NAMALWA (cell line): ENCODE measurements at places on chromosomes 2 and 18.

DNA sequence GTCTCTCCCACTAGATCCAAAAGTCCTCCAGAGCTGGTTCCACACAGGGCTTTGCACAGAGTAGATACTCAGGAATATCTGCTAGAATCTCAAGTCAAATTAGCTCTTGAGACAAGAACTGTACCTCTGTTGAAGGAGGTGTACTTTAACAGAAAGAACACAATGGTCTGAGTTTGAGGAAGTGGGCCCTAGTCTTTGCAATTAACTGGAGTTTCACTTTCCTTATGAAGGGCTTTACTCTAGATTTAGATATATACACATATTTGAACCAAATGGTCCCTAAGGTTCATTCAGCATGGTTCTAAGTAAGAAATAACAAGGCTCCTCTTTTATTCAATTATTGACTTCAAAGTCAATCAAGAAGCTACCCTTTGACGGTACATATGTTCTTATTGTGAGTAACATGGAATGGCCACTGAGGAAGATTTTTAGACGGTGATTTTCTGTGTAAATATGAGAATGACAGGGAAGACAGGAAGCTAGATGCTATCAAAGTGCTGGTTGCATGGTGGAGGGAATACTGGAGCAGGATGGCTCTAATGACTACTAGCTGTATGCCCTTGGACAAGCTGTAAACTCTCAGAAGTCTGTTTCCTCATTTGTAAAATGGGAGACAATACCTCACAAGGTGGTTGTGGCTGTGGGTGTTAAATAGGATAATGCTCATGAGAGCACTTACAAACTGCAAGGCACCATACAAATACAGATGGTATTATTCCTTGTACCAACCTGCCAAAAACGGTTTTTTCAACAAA, 73.5 kb upstream of the SERTAD2 start:
- DNase-seq = peak; percentile 84

GRCh38 chr18:45202061-45202460, 413.2 kb upstream of the SLC14A2 start:
- no peak for DNase-seq

DNA sequence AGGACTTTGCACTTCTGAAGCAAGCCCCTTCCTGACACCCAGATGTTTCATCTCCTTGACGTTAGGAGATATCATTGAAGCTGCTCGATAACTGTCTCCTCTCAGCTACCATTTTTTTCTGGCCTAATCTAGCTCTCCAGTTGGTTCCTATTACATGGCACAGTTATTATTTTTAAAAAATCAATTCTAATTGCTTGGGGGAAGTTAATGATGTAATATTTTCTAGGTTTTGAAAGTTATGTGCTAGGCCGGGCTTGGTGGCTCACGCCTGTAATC, 22.5 kb upstream of the RAB31 start:
- DNase-seq = no peak

- no peak for DNase-seq
These were observed 32.5 kb downstream of the IDH1 start for GRCh38 chr2:208222351-208222750.

DNA sequence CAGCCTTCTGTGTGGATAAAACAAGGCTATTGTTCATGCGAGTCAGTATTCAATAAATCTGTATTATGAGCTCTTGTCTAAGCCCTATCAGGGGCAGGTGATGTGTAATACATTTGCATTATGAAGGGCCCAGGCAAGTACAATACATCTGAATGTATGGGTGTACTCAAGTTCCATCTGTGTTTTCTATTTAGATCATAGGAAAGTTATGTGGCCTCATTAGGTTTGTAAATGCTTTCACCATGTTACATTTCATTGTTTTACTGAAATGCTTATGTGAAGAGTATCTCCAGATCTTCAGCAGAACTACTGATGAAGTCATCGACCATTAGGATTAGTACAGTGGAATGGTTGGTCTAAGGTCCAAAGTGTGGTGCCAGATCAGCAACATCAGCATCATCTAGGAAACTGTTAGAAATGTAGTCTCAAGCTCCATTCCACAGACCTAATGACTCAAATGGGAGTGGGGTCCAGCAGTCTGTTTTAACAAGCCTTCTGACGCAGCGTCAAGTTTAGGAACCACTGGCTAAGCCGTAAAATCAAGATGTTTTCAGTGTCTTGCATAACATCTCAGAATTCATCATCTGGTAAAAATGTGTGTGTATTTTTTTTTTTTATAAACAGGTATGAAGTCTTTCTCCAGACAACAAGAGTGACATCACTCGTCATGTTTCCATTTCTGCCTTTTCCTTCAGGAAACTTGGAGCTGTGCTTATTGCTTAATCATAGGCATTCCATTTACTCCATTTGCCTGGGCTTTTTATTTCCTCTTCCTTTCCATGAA, 80.5 kb downstream of the LYPD6 start:
- DNase-seq = no peak

DNA sequence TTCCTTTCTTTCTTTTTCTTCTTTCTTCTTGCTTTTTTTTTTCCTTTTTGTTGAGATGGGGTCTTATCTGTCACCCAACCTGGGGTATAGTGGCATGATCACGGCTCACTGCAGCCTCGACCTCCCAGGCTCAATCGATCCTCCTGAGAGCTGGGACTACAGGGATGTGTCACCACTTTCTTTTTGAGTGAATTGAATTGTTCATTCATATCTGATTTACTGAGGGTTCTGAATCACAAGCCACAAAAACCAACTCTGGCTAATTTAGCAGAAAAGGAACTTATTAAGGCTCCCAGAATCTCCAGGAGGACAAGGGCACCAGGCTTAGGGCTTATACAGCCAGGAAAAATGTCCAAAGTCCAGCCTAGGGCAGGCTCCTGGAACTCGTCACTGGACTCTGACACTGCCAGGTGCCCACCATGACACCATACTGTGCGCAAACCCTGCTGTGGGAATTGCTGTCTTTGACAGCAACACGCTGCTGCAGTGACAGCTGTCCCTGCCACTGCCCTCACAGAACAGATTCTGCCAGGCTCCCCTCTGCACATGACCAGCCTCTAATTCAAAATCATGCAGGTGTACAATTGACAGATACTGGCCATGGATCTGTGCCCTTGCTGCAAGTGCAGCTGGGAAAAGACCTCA, 42.9 kb upstream of the EML6 start:
- peak; percentile 29 for DNase-seq

DNA sequence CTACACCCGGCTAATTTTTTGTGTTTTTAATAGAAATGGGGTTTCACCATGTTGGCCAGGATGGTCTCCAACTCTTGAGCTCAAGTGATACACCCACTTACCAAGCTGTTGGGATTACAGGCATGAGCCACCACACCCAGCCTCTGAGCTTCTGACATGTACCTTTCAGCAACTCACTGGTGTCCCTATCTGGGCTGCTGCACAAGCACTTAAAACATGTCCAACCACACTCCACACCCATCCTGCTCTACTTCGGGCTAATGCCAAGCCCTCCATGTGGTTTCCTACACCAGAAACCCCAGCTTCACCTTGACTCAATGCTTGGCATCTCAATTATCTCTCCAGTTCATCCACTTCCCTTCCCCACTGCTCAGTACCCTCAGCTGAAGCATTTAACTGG, 22.4 kb upstream of the ARMC9 start:
- no peak for DNase-seq

DNA sequence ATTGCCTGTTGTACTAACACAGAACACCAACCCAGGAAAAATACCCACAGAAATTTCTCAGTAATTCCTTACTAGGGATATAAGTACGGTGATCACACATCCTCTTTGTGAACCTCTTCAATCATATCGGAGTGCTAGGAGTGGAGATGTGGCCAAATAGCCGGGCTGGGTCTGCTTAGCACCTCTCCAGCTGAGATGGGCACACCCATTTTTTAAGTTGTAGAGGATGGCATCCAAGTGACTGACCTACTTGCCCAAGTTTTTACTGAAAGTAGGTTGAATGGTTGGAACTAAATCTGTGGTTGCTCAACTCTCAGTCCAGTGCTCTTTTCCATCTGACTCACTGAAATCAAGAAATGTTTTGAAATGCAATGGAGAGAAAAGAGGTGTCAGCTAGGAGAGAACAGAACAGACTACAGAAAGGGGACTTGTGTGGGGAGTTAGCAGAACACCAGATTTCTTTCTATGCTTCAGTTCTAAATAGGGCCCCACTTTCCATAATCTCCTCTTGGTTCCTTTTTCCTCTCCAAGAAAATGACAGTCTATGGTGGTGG, 68.7 kb upstream of the FSHR start:
- no peak for DNase-seq

DNA sequence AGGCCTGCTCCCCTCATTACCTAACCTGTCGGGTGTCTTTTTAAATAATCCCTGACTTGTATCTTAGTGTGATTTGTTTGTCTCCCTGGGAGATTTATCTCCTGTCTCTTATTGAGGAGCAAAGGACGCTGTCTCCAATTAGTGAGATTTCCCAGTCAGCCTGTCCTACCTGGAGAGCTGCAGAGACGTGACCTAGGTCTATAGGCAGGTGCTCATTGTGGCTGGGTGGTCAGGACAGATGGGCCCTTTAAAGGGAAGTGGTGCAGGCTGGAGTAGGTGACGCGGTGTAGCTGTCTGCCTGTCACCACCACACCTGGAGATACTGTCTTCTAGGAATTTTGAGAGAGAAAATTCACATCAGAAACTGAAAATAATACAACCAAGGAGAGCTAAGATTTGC, 28.0 kb downstream of the PLB1 start:
- peak; percentile 9 for DNase-seq

DNA sequence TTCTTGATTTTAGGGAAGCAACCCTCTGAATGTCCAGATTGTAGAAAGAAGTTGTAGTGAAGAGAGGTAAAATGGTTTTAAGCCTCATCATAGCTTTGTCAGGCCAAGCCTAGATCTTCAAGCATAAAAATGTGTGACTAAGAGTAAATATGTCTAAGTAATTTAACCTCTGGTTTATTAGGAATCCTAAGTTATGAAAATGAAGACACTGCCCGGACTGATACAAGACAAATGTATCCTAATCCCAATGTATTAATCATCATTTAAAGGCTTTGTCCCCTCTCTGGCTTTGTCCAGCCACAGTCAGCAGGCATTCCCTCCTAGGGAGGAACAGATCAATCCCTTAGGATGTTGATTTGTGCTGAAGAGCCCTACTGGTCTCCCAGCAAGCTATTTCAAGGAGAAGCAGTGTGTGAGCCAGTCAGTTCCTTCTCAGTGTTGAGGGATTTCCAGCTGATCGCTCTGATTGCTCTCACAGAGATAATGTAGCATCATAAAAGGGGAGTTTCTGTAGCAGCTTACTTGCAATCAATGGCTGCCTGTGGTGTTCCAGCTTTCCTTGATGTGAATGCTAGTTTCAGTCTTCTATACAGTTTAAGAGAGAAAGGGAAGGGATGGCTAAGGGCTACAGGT, 796.1 kb downstream of the EPHA4 start:
- no peak for DNase-seq

DNA sequence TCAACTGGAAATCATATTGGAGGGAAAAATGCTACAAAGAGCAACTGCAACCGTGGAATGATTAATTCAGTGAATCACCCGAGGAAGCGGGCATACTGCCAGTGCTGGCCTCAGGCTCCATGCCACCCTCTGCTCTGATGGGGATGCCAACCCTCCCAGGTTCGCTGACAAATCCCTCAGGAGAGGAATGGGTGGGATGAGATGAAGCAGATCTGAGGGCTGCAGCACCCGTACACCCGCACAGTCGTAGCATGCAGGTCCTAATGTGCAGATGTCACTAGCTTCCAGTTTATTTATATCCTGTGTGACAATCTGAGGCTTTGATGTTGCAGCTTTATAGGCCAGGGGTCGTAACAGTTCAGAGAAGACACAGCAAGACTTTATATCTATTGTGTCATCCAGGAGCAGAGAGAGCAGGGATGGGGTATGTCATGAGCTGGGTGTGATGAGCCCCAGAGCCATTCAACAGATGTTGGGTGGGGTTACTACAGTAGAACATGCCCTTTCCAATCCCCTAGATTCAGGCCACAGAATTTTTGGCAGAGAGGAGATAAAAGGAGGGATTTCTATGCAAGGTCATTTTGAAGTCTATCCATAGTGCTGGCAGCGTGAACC, 44.6 kb downstream of the DPP4 start:
- DNase-seq = no peak

DNA sequence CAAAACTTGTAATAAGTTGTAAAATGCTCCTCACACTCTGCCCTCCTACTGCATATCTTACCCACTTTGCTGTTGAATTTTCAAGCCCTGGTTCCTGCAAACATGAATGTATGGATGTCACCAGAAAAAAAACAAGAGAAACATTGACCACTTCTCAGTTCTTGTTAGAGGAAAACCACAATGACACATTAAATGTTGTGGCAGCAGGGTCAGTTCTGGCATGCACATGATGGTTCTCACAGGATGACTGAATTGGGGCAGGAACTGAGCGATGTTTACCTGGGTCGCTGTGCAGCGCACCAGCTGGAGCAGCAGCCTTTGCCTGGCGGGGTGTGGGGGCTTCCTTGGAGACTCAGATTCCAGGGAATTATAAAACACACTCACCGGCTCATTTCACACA, 14.0 kb upstream of the PRKCE start:
- no peak for DNase-seq

GRCh38 chr2:142873831-142874287, 3.6 kb upstream of the KYNU start:
- DNase-seq = no peak

DNA sequence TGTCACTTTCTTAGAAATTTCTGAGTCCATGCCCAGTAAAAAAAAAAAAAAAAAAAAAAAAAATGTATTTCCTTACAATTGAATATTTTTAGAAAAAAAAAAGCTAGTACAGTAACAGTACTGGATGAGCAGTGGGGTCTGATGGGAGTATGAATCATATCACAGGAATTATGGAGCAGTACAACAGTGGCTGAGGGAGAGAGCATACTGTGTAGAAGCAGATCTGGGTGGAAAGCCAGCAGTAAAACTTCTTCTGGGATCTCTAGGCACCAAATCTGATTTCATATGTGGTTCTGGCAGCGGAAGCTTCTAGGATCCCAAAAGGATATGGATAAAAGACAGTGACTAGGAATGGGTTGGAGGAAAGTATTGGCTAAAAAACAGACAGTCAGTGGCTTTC, 414.9 kb upstream of the FSHR start:
- no peak for DNase-seq

GRCh38 chr2:161265874-161266273, 42.4 kb upstream of the PSMD14 start:
- DNase-seq = no peak

DNA sequence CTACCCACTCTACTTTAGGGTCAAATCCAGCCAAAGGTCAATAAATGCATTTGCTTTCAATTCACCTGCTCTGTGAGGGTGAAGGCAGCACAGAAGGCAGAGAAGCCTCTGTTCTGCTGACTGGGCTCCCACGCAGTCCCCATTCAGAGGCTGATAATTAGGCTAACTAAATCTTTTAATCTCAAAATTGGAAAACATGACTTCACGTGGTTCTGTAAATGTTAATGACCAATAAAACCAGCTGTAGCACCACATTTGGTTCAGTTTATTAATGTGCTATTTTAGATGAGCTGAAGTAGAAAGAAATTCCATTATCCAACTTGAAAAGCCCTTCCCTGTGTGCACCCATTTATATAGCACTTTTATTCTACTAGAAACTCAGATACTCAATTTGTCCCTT, 310.6 kb downstream of the C1D start:
- DNase-seq = no peak

- peak; percentile 47 for DNase-seq
These were observed 8.8 kb downstream of the ODC1 start for GRCh38 chr2:10439185-10439879.
